Renal cortex interstitium (tissue), 15 donors: ENCODE measurements at places on chromosomes 16 and 17. TPM values are rescaled to one million over a fixed set of nuclear protein-coding genes. Genes with fewer than 3 reads are reported as not detected.

DNA sequence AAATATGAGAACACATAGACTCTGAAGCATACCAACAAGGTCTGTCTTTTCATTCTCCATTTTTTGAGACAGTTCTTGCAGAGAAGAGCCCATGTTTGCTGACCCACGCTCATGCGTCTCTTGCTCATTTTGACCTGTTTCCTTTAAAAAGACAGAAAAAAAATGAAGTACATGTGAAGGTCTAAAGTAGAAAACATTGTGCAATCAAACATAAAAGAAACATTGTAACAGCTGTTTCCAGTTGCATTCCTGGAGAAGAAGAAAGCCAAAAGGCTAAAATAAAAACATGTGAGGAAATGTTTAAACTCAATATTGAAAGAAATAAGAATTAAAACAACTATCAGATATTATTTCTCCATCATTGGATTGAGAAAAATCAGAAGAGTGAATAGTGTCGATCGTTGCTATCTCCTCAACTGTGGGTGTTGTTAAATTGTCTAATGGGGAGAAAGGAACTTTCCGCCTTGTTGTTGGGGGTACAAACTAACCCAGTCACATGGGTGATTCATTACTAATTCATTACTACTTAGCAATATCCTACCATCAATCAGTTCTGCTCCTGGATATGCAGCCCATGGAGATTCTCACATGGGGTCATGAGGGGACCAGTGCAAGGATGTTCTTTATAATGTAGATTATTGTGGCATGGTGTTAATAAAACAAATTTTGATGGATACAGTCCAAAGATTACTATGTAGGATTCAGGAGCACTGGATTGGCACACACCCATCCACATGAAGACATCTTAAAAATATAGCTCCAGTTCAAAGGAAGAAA lies 9.5 kb downstream of the ABCA9 start:
- no peak for DNase-seq

ATP1B2 gene
- 20.7 TPM for polyA plus RNA-seq

DNA sequence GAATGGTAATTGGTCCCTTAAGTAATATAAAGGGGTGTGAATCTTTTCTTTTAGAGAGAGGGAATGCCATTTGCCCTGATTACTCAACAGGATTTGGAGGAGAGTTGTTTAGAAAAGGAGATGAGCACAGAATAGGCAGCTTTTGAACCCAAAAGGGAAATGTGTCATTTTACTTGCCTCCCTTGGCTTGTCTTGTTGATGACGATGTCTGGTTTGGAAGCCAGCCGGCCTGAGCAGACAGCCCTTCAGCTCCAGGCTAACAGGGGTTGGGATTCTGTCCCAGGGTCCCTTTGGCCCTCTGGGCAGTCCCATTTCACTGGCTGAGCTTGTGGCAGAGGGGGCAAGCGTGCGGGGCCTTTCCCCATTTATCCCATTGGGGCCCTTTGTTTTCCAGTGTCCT lies 22.3 kb upstream of the PRKAR1A start:
- no peak for DNase-seq

COX11 gene
- polyA plus RNA-seq: 92.0 TPM

NLRC3 gene
- 2.1 TPM for polyA plus RNA-seq
